ENCODE measurements at places on chromosomes 2 and 18.

GRCh38 chr2:28428486-28428885 is 35.8 kb downstream of the FOSL2 start:
- peaks cover 45% of the 10 kb centered on the region for H3K4me1 ChIP-seq
- H3K27ac ChIP-seq = no peak overlapping the region
- no peak for DNase-seq
- H3K4me3 ChIP-seq = no peak overlapping the region
- peaks cover 2% of the 10 kb centered on the region for H3K36me3 ChIP-seq

GRCh38 chr2:204946892-204947291 is 401.6 kb downstream of the PARD3B start:
- H3K36me3 ChIP-seq = peaks cover 74% of the 10 kb centered on the region
- peak overlapping the region; percentile 93 for H3K27ac ChIP-seq
- no peak for DNase-seq
- no peak overlapping the region for H3K4me3 ChIP-seq
- H3K4me1 ChIP-seq = peaks cover 92% of the 10 kb centered on the region
- no peaks in the 10 kb centered on the region for H3K27me3 ChIP-seq

GRCh38 chr2:48315896-48316194 is 214.1 kb upstream of the STON1 start:
- H3K27ac ChIP-seq = peak overlapping the region; percentile 98
- peak; percentile 57 for DNase-seq
- no peaks in the 10 kb centered on the region for H3K27me3 ChIP-seq
- peaks cover 50% of the 10 kb centered on the region for H3K4me1 ChIP-seq
- peaks cover 22% of the 10 kb centered on the region for H3K36me3 ChIP-seq

DNA sequence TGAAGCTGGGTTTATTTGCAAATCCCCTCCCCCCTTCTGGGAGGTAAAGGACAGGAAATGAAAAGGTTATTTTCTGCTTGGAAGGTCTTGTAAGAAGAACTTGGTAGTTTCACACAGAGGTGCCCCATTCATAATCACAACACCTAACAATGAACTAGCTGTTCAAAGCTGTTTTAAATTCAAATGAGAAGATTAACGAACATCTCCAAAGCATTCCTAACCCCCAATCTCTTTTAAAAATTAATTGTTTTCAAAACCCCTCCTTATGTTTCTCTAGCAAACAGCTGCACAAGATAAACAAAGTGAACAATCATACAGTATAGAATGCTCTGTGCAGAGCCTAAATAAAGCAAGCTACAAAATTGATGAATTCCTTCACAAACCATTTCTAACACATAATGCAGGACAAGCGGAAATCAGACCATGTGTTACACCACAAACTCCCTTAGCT is 271.4 kb downstream of the SATB2 start:
- no peak for DNase-seq
- H3K27ac ChIP-seq = no peak overlapping the region
- H3K27me3 ChIP-seq = no peaks in the 10 kb centered on the region
- no peaks in the 10 kb centered on the region for H3K4me1 ChIP-seq

- H3K4me1 ChIP-seq = peaks cover 56% of the 10 kb centered on the region
- H3K36me3 ChIP-seq = peaks cover 55% of the 10 kb centered on the region
- H3K27ac ChIP-seq = peak overlapping the region; percentile 92
- H3K4me3 ChIP-seq = peak overlapping the region; percentile 97
- peaks cover 25% of the 10 kb centered on the region for H3K27me3 ChIP-seq
- peak; percentile 89 for DNase-seq
Observed at GRCh38 chr2:136116151-136116812, 1.7 kb downstream of the CXCR4 start.

DNA sequence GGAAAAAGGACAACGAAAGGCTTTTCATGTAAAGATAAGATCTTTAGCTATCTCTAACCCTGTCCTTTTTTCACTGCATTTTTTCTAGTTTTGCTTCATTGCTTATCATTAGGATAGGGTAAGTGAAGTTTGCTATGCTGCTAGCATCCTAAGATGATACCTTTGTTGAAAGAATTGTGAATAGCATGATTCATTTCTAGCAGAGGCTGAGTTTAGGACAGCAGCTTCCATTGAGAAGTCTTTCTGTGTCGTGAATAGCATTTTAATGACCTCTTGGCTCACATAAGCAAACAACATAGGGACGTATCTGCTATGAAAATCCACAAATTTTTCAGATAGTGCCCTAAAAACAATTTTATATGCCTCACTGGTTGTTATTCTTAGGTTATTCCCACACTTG is 36.4 kb upstream of the GAREM2 start:
- no peak overlapping the region for H3K4me3 ChIP-seq
- peaks cover 18% of the 10 kb centered on the region for H3K36me3 ChIP-seq
- H3K4me1 ChIP-seq = no peaks in the 10 kb centered on the region
- H3K27ac ChIP-seq = no peak overlapping the region

- H3K36me3 ChIP-seq = no peaks in the 10 kb centered on the region
- H3K27me3 ChIP-seq = peaks cover 21% of the 10 kb centered on the region
- no peak overlapping the region for H3K4me3 ChIP-seq
- H3K27ac ChIP-seq = no peak overlapping the region
- no peak for DNase-seq
Observed at GRCh38 chr18:10792181-10792580, 266.4 kb downstream of the NAPG start.

DNA sequence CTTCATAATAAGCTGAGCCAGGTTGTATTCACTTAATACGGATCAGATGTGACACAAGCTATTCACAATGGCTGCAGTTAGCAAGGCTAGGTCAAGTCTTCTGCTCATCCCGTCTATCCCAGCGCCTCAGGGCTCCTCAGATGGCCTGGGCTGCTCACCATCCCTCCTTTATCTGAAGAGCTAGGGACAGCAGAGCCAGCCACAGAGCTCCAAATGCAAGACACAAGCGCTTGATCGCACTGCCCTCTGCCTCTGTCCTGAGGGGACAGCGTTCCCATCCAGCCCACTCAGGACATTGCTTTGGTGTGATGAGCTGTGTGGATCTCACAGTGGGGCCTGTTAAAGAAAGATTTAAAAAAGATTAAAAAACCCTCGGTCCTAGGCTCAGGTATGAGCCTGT is 254.4 kb upstream of the HS6ST1 start:
- no peak overlapping the region for H3K27ac ChIP-seq
- H3K36me3 ChIP-seq = no peaks in the 10 kb centered on the region
- peaks cover 3% of the 10 kb centered on the region for H3K27me3 ChIP-seq
- no peak for DNase-seq

DNA sequence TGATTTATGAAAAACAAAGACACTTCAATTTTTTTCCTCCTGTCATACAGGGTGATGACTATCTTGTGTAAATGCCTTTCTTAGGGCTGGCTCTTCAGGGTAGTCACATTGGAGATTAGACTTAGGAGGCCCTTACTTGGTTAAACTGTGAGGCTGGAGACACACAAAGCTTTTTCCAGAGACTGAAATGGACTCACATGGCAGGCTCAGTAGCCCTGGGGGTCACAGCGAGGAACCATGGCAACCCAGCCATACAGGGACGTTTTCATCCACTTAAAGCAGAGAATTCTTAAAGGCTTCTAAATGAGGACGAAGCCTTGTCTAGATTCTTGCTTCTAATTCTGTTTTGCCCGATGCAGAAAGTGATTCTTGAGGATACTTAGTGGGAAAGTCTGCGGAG is 57.3 kb upstream of the ZDBF2 start:
- DNase-seq = no peak
- H3K27ac ChIP-seq = no peak overlapping the region
- H3K36me3 ChIP-seq = no peaks in the 10 kb centered on the region
- peaks cover 24% of the 10 kb centered on the region for H3K27me3 ChIP-seq
- H3K4me3 ChIP-seq = no peak overlapping the region
- no peaks in the 10 kb centered on the region for H3K4me1 ChIP-seq

DNA sequence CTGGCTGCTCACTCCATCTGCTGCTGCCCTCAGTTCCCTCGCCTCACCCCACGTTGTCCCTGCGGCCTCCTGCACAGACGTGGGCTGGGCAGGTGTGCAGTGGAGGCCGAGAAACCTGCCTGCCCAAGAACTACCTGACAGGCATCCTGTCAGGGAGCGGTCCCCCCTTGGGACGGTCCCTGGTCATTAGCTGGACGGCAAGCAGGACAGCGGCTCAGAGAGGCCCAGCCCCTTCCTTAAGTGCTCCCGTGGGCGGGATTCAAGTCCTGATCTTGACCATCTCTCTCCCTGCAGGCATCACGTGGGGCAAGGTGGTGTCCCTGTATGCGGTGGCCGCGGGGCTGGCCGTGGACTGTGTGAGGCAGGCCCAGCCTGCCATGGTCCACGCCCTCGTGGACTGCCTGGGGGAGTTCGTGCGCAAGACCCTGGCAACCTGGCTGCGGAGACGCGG is 11.3 kb downstream of the BOK start:
- no peaks in the 10 kb centered on the region for H3K36me3 ChIP-seq
- H3K4me3 ChIP-seq = no peak overlapping the region
- H3K27ac ChIP-seq = no peak overlapping the region
- H3K4me1 ChIP-seq = no peaks in the 10 kb centered on the region

DNA sequence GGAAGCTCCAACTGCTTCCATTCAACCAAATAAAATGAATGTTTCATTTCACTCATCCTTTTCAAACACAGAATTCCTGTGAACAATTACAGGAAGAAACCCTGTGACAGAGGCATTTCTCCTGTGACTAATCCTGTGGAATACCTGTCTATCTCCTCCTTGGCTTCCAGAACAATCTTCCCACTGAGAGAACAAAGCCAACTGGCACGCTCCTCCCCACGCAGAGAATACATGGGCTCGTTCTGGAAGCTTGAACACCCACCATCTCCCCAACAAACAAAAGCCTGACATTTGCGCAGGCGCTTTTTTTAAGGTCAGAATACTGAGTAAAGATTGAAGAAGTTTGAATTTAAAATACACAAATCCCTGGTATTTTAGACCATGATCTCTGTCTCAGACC is 104.7 kb upstream of the SLC66A3 start:
- H3K36me3 ChIP-seq = no peaks in the 10 kb centered on the region
- H3K4me3 ChIP-seq = no peak overlapping the region
- no peaks in the 10 kb centered on the region for H3K4me1 ChIP-seq
- no peak for DNase-seq
- H3K27ac ChIP-seq = no peak overlapping the region

DNA sequence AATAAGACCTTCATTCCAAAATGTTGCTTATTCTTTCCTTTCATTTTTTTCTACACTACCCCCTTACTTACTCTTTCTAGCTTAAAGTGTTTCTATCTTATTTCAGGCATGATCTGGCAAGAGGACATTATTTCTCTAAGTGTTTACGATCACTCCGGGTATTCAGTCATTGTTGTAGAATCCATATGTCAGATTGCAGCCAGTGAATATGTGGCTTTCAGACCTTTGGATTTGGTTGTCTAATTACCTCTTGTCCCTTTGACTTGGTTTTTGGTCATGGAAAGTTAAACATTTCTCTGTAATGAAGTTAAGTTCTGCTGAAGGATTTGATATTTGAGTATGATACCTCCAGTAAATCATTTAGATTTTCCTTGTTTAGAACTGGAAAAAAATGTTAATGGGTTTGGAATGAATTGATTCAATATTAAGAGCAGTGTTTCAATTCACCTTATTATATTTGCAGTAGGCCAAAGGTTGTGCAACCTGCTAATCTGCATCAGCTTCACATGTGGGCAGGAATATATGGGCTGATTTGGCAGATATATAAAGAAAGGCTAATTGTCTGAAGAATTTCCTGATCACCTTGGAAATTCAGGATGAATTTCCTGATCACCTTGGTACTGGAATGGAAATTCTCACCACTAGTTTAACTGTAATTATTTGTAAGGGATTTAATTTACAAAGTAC is 154.9 kb downstream of the PRPF40A start:
- H3K27me3 ChIP-seq = no peaks in the 10 kb centered on the region
- no peaks in the 10 kb centered on the region for H3K36me3 ChIP-seq
- no peak overlapping the region for H3K4me3 ChIP-seq

- peaks cover 84% of the 10 kb centered on the region for H3K27me3 ChIP-seq
- DNase-seq = no peak
- H3K27ac ChIP-seq = peak overlapping the region; percentile 19
- peak overlapping the region; percentile 52 for H3K4me3 ChIP-seq
Observed at GRCh38 chr2:240820607-240821428, 799 bp upstream of the KIF1A start.

Measured in activated naive CD4-positive, alpha-beta T cell treated with anti-CD3 and anti-CD28 coated beads, Interleukin-2, amount 10 ng/mL, durations not matched to agents 7 days and 5 days (primary cell).